Forelimb muscle (tissue), 1 donor: ENCODE measurements at places on chromosomes 13 and 19. TPM values are rescaled to one million over a fixed set of nuclear protein-coding genes. Genes with fewer than 3 reads are reported as not detected.

Gene ZNF417
- polyA plus RNA-seq: 14.2 TPM

Gene LILRB4
- 0.63 TPM for polyA plus RNA-seq

Gene MOB3A
- 13.4 TPM for polyA plus RNA-seq

Gene CABP5
- not detected for polyA plus RNA-seq

Gene FREM2
- polyA plus RNA-seq: 7.7 TPM

Gene PTH2
- polyA plus RNA-seq: not detected

Gene OLFM2
- 29.8 TPM for polyA plus RNA-seq

Gene REEP6
- polyA plus RNA-seq: 1.3 TPM

Gene MCEMP1
- 0.14 TPM for polyA plus RNA-seq

Gene SLITRK6
- 5.5 TPM for polyA plus RNA-seq

Gene NALCN
- 0.18 TPM for polyA plus RNA-seq

Gene ADAMTS10
- 25.0 TPM for polyA plus RNA-seq

Gene GPR12
- polyA plus RNA-seq: 0.15 TPM
